Fibroblast of mammary gland (primary cell): ENCODE measurements at places on chromosomes 6 and 20.

GRCh38 chr20:41587523-41587922 lies 30.7 kb downstream of the CHD6 start:
- DNase-seq: no peak

- no peak for DNase-seq
Measured at GRCh38 chr6:162887981-162888689, 160.4 kb downstream of the PACRG start.

GRCh38 chr20:40718214-40718977 lies 29.4 kb upstream of the MAFB start:
- no peak for DNase-seq

DNA sequence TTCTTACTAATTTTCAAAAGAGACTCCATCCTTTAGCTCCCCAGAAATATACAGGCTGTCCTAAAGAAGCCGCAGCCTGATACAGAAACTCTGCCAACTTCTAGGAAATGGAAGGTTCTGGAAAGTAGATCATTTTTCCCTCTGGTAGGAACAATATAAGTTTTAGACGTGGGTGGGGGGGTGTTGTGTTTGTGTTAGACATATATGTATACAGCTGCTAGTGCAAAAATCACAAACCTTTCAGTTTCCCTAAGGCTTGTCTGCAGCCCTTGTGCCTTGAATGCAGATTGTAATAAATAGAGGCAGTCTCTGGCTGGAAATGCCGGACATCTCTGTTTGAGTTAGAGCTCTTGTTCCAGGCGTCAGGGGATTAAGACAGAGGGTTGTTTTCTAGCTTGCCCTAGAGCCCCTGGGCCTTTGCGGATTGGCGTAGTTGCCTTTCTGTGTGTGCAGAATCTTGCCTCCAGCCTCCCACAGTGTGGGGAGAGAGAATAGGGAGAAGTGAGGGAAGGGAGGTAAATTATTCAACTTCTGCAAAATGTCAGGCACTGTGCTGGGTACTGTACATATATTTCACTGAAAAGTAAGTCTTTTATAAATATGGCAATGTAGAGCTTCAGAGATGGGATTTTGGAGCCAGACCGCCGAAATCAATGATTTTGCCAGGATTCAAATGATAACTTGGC lies 269.7 kb downstream of the PRL start:
- DNase-seq: no peak

DNA sequence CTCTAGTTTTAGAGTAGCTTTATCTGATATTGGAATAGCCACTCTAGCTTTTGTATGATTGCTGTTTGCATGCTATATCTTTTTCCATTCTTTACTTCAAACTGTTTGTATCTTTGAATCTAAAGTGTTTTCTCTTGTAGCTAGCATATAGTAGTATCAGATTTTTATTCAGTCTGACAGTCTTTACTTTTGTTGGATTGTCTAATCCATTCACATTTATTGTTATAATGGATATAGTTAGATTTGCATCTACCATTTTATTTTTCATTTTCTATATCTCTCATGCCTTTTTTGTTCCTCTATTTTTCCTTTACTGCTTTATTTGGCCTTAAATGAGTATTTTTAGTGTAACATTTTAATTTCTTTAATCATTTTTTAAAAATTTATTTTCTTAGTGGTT lies 52.1 kb downstream of the PHACTR3 start:
- no peak for DNase-seq

DNA sequence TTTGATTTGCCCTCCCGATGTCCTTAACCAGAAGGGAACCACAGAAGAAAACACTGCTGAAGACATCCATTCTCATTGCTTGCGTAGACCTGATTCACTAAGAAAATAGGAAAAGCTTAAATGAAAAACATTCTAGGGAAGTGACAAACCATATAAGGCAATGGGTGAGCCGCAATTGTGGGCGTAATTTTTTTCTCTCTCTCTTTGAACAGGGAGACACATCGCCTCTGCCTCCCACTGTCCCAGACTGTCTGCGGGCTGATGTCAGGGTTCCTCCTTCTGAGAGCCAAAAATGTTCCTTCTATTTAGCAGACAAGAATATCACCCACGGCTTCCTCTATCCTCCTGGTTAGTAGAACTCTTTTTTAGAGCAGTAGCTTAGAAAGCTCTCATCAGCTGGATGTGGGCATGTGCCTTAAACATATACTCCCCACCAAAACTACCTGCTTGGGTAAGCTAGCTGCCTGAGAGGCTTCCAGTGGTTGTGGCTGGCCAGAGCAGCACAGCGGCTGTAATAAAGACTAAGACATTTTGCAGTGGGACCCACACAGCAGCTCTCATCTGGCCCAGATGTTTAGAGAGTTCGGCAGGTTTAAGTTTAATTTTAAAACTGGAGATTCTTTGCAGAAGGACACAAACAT lies 22.7 kb upstream of the CTAGE9 start:
- DNase-seq: peak; percentile 93

DNA sequence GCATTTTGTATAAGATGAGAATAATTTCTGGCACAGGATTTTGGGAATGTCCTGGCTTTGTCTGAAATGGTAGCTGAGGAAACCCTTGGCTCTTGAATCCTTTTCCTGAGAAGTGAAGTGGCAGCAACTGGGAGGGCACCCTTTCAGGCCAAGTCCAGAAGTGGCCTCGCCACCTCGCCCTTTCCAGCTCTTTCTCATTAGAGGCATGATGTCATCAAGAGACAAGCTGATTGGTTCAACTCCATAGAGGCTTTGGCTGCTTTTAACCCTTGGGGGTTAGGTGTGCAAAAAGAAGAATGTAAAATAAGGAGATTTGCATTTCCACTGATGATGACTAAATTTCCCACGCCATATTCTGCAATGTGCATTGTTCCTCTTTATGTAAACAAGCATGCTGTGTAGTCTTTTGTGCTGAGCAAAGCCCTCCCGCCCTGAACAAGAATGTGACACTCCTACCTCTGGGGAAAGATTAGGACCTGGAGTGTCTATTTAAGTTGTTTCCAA lies 116.5 kb downstream of the TCP11 start:
- DNase-seq: peak; percentile 40

DNA sequence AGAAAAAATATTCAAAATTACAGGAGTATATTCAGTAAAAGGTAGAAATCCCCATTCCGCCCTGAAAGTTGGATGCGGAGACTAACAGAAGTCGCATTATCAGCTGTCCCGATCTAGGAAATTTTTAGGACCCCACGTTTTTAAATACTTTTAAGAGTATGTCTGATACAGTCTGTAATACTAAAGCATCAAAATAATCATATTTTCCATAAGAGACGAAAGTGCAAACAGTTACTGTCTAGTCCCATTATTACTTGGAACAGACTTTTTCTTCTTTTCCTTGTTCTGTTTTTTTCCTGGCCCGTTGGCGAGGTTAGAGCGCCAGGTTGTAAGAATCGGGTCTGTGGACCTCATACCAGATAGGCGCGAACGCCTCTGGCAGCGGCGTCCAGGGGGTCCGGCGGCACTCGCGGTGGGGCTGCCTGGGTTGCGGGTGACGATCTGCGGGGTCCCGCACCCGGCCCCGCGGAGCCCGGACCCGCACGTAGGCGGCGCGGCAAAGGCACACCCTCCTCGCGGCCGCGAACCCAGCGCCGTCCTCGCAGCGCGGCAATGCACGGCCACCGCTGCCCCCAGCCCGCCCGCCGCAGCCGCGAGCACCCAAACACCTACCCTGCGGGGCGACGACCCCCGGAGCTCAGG lies 460 bp downstream of the PLAGL1 start:
- no peak for DNase-seq

DNA sequence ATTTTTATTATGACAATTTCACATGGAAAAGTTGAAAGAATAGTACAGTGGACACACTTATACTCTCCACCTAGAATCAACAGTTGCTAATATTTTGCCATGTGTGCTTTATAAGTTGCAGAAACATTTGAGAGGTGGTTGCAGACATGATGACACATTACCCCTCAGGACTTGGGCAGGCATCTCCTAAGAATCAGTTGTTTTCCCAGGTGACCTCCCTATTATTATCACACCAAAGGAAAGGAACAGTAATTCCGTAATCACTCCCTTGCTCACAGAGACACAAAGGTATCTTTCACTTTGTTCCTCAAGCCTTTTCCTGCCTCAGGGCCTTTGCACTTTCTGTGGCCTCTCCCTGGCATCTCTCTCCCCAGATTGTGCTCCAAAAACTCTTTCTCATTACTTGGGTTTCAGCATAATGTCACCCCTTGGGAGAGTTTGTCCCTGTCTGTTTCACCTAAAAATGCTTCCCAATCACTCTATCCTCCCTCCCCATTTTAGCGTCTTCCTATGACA lies 5.9 kb upstream of the SULF2 start:
- DNase-seq: peak; percentile 20

- DNase-seq: no peak
Measured at GRCh38 chr20:32326504-32326845, 31.7 kb upstream of the ASXL1 start.

- peak; percentile 30 for DNase-seq
Measured at GRCh38 chr6:150207931-150208570, 65.2 kb downstream of the PPP1R14C start.

DNA sequence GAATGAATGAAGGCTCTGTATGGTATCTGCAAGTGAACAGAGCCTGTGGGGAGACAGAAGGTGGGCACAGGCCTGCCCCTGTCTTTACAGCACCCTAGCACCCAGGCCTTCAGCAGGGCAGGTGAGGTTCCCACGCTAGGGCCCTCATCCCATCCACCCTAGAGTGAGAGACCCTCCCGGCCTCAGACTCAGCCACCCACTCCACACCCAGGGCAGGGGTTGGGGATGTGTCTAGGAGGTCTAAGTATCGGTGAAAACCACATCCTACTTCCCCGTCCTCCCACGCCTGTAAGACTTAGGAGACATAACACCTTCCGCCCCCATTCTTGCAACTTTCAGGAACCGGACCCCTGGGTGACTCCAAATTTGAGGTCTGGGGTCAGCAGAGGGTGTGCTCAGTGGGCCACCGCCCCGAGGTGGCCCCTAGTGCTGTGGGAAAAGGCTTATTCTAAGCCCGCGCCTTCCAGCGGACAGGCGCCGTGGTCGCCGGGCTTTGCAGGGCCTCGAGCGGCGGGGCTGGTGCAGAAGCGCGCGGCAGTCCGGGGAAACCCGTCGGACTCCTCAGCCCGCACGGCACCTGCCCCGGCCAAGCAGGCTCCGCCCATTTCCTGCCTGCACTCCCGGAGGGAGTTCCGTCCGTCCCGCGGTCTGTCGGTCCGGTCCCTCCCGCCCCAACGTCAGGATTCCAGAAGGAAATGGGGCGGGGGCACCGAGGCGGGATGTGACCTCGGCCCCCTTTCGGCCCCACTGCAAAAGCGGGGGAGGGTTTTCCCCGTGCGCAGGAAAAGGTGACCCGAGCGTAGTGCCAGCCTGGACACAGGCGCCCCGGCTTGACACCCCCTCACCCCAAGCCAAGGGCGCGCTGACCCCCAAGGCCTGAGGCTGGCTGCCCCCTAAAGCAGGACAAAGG lies 868 bp downstream of the SAMD10 start:
- DNase-seq: no peak

DNA sequence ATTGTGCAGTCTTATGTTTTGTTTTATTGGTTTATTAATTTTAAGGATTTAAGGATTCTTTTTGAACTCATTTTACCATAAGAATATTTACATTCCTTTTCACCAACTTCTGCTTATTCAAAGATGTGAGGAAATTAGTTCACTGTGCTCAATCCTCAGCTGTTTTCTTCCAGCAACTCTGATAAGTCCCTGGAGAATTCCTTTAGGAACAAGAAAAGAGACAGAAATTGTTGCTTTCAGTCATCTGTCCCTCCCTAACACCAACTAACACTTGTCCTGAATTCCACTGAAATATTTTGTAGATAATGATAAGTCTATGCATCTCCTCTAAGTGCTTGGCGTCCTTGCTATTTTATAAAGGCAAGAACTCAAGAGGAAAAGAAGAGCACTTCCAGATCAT lies 334.8 kb upstream of the MARCKS start:
- no peak for DNase-seq

GRCh38 chr6:111664565-111665030 lies 58.9 kb upstream of the TRAF3IP2 start:
- DNase-seq: no peak

GRCh38 chr20:20606050-20606449 lies 106.4 kb downstream of the RALGAPA2 start:
- DNase-seq: no peak
